NCI-H2081 (cell line): ENCODE measurements at places on chromosomes 3 and 15.
A peak's percentile ranks its signal among the peaks of the same experiment; 100 is the strongest.

- DNase-seq = no peak
Observed at GRCh38 chr3:123757281-123757940, 126.7 kb downstream of the MYLK start.

DNA sequence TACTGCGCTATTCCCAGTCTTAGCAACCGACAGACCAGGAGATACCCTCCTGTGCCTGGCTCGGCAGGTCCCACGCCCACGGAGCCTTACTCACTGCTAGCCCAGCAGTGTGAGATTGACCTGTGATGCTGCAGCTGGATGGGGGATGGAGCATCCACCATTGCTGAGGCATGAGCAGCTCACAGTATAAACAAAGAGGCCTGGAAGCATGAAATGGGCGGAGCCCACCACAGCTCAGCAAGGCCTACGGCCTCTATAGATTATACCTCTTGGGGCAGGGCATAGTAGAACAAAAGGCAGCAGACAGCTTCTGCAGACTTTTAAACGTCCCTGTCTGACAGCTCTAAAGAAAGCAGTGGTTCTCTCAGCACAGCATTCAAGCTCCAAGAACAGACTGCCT lies 160.3 kb downstream of the ANXA2 start:
- no peak for DNase-seq

- no peak for DNase-seq
Observed at GRCh38 chr3:128537091-128537703, 44.2 kb upstream of the GATA2 start.

DNA sequence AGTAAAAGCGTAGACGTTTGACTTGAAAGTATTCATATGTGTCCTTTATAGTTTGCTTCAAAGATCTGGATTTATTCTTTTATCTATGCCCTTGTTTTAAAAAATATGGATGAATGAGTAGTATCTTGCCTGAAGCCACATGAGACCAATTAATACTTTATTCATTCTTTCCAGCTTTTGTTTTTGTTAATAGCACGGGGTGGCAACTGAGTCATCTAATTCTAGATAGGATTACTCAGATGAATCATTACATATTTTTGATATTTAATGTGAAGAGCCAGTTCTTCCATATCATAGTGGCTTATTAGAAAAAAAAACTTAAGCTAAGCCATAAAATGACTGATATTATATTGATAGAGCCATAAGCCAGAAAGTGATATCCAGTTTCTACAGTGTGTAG lies 121.9 kb downstream of the BBX start:
- no peak for DNase-seq

GRCh38 chr3:155809181-155809580 lies 3.1 kb upstream of the C3orf33 start:
- no peak for DNase-seq

DNA sequence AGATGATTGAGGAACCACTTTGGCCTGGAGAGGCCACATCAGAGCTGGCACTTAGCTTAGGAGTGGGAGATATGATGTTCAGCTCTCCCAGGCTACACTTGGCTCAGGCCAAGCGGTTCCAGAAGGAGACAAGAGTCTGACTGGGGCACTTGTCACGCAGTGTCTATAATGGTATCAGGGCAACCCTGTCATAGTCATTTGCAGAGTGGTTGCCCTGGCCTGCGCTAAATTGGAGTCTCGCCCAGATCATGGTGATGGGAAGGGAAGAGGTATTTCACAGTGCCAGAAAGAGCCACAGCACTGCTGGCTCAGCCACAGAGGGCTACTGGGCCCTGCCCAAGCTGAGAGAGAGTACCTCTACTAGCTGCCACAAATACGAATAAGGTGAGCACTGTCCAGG lies 186.9 kb upstream of the CRBN start:
- no peak for DNase-seq

DNA sequence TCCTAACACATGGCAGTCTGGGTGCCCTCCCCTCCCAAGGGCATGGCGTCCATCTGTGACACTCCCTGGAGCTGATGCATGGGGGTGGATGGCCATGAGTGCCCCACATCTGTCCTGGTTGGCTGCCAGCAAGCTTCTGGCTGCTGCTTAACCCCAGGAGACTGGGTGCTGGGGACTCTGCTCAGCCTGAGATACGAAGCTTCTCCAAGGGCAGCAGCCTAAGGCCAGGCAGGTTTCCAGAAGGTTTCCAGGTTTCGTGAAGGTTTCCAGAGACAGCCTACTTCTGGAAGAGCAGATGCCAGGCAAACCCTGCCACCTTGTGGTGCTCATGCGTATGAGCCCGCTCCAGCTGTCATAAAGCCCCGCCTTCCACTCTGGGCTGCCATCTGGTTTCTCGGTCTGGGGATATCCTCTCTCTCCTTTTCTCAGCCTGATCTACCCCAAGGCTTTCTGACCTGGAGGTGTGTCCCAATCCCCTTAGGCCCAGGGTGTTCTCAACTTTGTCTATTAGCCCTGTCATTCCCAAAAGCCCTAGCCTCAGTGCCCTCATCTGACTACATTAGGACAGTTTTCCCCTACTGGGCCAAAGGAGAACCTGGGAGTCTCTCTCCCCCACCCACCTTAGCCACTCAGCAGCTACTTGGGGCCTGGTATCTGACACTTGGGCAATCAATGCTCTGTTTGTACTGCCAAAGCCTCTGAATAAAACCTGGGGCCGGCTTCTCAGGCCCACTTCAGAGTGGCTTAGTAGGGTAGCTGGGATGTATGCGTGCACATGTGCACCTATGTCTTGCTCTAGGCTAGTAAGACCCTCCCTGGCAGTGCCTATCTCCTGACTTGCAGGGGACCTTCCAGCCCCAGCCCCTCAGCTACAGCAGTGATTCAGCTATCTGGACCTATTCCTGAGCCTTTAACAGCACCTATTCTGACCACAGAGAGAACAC lies 12.0 kb downstream of the MRPL46 start:
- DNase-seq = peak; percentile 79

- no peak for DNase-seq
Observed at GRCh38 chr15:66673410-66674322, 28.4 kb upstream of the SMAD6 start.

DNA sequence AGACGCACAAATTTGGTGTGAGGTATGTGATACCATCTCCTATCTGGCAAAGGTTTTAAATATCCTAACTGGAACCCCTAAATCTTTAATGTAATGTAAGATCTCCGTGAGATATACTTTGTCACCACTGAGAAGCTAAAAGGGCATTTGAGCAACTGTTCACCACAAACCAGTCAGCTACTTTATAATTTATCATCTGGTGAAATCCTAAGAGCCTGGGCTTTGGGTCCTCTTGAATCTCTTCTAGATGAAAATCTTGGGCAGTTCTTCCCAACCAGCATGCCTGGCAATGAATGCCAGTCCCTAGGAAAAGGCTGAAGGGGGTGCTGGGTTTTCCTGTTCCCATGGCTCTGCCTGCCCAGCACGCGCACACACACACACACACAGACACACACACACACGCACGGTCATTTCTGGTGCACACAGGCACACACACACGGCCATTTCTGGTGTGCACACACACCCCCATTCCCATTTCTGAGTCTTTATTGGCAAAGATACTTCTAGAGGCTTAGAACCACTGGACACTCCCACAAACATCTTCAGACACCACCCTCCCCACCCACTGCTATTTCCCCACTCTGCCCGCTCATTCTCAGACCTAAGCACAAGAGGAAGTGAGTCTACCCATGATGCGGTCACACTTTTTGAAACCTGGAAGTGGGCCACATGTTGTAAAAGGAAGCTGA lies 72.6 kb downstream of the MYO1E start:
- no peak for DNase-seq

- DNase-seq = peak; percentile 39
Observed at GRCh38 chr3:39849992-39850715, 40.7 kb downstream of the MYRIP start.

DNA sequence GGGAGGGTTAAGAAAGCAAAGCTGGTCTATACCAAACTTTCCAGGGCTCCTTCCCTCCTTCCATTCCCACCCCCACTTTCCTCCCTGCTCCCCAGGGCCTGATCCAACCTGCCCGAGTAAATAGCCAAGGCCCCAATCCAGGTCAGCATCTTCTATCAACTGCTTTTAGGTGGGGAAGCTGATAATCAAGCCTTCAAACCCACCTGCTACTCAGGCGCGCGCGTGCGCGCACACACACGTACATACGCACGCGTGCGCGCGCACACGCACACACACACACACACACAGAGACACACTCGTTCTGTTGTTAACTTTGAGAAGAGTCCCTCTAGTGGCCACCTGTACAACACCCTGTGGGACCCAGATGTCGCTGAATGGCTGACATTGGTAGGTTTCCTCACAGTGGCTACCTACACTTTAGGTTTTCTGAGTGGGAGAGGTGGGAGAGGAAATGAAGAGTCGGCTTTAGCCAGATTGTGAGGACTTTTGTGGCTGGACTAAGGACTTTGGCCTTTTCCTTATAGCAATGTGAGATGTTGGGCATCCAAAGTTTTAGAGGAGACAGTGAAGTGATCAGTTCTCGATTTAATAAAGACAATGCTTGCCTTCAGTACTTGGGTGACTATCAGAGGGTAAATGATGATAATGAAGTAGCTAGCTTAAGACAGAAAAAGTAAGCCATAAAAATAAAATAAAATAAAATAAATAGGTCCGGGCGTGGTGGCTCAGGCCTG lies 179.9 kb upstream of the C2CD4B start:
- DNase-seq = no peak

GRCh38 chr15:94631608-94632007 lies 400.2 kb downstream of the MCTP2 start:
- DNase-seq = no peak

GRCh38 chr3:58102390-58102750 lies 94.1 kb downstream of the FLNB start:
- DNase-seq = no peak

DNA sequence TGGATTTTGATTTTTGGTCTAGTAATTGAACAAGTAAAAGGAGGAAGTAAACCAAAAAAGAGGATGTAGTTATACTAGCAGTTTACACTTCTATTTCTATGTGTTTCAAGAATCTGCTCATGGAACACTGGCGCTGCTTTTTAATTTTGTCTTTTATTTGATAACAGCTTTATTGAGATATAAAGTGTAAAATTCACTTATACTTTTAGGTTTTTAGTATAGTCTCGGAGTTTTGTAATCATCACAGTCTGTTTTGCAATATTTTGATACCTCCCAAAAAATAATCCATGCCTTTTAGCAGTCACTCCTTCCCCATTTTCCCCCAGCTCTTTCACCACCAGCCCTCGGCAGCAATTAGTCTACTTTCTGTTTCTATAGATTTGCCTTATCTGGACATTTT lies 18.0 kb downstream of the UBE2E2 start:
- DNase-seq = no peak

- no peak for DNase-seq
Observed at GRCh38 chr3:75101329-75102147, 487.1 kb upstream of the CNTN3 start.

DNA sequence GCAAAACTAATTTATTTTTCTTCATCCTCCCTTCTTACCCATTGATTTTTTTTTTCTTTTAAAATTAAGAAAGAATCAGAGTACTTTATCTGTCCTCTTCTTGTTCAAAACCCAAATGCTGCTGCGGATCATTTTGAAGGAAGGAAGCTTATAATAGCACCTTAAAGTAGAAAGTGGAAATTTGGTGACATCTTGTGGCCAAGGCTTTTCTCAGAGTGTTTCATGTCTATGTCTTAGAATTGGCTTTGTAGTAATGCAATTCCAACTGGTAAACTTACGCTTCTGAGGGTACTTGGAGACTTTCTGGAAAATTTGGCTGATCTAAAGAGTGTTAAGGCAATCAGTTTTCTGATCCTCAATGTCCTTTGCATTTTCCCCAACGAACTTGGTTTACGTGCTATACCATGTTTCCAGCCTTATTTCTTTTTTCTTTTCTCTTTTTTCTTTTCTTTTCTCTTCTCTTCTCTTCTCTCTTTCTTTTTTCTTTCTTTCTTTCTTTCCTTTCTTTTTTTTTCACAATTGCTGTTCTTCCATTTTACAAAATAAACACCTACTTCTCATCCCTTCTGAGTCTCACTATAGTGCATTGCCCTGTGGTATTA lies 30.7 kb downstream of the C3orf38 start:
- no peak for DNase-seq

DNA sequence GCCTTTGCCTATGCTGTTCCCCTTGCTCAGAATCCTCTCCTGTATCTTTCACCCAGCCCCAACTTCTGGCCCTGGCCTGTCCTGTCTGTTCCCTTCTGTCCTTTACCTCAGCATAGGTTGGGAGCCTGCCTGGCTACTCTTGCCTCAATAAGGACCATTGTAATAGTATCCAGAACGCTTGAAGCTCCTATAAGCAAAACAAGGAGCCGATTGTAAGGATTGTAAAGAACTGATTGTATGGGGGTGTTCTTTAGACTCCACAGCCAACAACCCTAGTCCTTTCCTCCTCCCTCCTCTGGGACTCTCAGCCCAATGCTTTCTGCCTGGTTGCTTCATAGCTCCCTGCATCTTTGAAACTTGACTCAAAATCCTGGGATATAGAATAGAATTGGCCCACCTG lies 18.7 kb upstream of the RAD54L2 start:
- no peak for DNase-seq
